ENCODE measurements at places on chromosomes 12 and 14.

DNA sequence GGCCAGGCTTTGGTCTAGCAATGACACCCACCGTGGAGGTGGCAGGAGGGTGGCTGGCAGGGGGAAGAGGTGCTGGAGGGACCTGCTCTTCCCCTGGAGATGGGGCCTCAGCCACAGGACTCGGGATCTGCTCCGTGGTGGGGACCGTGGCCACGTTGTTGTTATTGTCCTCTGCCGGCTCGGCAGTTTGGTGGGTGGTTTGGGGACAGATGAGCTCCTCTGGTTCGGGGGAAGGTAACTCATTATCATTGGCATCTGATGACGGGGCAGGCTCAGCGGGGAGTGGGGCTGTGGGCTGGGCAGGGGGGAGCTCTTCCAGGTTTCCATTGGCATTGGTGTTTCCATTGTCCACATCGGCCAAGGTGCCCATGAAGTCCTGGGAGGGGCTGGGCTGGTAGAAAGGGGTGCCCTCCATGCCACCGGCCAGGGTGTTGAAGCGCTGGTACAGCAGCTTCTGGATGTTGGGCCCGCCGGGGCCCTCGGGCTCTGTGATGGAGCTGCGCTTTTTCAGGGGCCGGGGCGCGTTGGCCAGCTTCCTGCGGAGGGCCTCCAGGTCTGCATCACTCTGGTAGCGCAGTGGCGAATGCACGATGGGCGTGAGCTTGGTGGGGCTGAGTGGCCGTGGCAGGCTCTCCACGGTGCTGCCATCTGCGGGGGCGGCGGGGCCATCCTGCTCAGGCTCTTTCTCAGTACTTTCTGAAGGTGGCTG lies 24.3 kb downstream of the ZFYVE21 start:
- no peak for DNase-seq

DNA sequence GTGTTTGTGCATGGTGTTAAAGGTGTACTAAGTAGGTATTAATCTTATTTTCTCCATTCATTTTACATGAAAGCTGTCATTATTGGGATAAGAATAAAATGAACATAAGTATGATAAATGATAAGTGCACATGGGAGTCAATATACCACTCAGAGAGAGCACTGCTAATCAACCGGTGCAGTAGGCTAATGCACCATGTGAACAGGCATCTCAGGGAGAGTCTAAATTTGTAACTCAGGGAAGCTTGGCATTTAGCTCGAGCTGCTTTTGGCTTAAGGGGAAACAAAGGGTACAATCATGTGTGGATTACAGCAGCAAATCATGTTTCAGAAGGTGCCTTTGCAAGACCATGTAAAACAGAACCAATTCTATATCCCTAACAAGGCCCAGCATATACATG lies 127.4 kb downstream of the MGST1 start:
- DNase-seq: no peak

GRCh38 chr12:42760550-42760949 lies 171.0 kb upstream of the PRICKLE1 start:
- no peak for DNase-seq

- no peak for DNase-seq
These were observed 257.4 kb upstream of the TMTC1 start for GRCh38 chr12:30041096-30041495.

- no peak for DNase-seq
These were observed 84.7 kb upstream of the SOX5 start for GRCh38 chr12:24034160-24034559.

DNA sequence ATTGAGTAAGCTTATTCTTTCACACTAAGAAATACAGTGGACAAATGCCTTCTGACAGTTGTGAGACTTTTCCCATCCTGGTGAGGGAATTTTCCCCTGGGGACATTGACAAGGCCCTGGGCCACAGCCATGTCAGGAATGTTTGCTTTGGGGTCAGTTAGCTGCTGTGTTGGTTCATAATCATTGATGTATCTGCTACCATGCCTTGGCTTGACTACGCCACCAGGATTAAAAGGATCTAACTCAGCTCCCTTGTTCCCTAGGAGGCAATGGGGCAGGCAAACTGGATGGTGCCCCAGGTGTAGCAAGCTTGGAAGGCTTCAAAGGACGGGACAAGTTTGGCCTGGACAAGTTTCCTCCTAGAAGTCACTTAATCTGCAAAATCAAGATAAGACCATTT lies 3.1 kb upstream of the CCDC88C start:
- no peak for DNase-seq
